ENCODE measurements at places on chromosomes 4 and X.

DNA sequence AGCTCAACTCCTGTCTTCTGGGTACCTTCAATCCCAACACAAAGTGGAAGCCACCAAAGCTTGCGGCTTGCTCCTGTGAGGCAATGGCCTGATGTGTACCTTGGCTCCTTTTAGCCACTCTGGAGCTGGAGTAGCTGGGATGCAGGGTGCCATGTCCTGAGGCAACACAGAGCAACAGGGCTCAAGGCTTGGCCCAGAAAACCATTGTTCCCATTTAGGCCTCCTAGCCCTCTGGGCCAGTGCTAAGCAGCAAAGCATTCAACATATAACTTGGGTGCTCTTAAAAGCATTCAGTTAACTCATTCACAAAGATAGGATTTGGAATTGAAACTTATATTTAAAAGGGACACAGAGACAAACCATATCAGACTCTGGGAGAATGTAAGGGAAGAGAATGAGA is 194.5 kb upstream of the ARHGEF9 start:
- DNase-seq: no peak

GRCh38 chr4:182301736-182302135 is 58.5 kb downstream of the TENM3 start:
- no peak for DNase-seq

DNA sequence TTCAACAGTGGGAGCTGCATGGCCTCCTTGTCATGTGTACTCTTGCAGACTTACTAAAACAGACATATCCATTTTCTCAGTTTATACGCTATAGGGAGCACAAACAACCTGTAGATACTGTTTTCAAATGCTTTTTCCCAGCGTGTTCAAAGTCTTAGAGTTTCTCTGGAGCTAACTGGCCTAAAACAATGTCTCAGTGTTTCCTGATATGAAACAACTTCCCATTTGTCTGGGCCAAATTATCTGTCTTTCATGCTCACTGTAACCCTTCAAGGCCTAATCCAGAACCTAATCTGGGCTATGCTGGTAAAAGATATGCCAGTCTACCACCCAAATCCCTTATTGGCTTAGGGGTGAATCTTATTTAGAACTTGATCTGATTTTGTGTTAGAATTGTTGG is 38.8 kb downstream of the RAB40A start:
- DNase-seq: no peak

DNA sequence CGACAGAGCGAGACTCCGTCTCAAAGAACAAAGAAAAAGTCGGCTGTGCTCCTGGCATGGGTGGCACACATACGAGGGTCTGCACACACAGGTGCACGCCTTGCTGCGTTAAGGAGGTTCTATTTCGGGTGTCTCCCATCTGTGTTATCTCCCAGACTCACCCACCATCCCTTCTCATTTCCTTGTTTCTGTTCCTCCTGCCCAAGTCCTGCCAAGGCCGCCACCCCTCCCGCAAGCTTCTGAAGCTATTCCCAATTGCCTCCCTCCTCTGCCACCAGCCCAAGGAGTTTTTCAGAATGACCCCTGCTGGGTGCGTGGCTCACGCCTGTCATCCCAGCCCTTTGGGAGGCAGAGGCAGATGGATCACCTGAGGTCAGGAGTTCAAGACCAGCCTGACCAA is 6.0 kb upstream of the IL3RA start:
- DNase-seq: no peak

DNA sequence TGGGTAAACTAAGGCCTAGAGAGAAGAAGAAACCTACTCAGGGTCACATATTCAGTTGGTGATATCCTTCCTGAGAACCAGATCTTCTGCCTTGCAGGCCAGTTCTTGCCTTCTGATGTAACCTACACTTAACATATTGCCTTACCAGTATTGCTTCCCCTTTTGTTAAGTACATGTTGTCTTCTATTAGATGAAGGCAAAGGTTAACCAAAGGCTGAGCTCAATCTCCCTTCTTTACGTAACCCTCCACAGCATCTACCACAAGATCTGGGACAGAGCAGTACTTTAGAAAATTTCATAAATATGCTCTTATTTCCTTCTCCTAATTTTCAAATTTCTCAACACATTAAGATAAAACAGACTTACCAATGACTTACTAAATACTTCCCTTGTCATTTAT is 474.4 kb downstream of the SH2D1A start:
- DNase-seq: no peak

DNA sequence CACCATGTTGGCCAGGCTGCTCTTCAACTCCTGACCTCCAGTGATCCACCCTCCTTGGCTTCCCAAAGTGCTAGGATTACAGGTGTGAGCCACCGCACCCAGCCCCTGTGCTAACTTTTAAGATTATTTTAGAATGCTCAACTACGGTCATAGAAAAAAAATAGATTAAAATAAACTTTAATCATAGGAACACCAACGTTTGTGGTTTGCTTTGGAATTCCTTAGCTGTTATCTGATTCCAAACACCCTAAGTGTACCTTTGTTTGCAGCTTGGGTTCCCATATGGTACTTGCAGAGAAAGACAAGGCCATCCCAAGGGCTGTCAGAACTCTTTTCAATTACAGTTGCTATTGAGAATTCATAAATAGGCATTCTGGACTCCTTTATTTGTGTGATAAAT is 90.1 kb upstream of the EFHC2 start:
- DNase-seq: no peak

DNA sequence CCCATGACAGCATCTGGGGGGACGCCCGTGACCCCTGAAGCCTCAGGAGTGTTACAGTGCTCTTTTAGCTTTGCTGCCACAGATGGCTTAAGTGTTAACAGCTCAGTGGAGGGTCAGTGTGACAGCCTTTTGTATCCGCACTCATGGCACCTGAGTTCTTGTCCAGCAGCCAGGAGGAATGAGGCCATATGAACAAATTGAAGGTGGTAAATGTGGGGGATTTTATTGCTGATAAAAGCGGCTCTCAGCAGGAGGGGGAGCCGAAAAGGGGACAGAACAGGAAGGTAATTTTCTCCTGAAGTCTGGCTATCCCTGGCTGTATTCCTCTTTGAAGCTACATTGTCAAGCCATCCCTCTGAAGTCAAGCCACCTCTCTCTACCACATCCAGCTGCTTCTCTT is 441.0 kb downstream of the RAPGEF2 start:
- DNase-seq: no peak

GRCh38 chr4:182277377-182277776 is 34.2 kb downstream of the TENM3 start:
- no peak for DNase-seq

- DNase-seq: peak; percentile 11
Observed at GRCh38 chr4:54332542-54332941, 103.4 kb downstream of the PDGFRA start.

DNA sequence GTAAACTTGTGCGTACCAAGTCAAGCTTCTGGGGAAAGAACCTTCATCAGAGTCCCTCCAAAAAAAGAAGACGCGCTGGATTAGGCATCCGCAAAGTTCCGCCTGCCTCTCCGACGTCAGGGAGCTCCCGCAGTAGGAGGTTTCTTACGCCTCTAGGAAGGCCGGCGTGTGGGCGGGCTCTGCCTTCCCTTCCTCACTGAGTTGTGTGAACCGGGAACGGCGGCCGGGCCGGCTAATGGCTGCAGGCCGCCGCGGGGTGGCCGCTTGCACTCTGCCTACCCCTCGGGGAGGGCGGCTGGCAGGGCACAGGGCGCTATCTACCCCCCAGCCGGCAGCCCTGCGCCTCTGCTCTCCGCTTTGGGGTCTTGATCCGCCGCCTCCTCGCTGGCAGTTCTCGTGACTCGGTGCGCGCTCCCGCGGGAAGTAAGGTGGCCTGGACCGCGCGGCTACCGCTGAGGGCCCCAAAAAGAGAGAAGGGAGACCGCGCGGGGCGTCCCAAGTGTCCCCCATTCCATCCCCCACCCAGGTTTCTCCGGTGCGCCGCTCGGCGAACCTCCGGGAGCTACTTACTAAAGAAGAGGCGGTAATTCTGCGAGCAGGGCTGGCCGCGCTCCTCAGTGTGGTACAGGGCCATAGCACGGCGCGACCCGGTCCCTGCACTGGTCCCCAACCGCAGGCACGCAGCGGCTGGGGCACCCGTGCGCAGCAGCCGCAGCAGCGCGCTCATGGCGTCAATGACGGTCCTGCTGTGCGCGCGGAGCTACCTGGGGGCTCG is at the start of gene PPA2:
PPA2 (minus strand) TSS at position 739 of the 775 bp plus-strand sequence; CDS start at position 727, 12 bp downstream.
- DNase-seq: peak; percentile 72
